ENCODE measurements at places on chromosomes 2 and 18. TPM values are rescaled to one million over a fixed set of nuclear protein-coding genes. Genes with fewer than 3 reads are reported as not detected.

The RETREG2 gene
- 55.4 TPM for total RNA-seq

- DNase-seq = no peak
These were observed 156.7 kb downstream of the GALNT14 start for GRCh38 chr2:30981510-30981909.

The PRKAG3 gene
- not detected for total RNA-seq

- DNase-seq = peak; percentile 69
These were observed 46.6 kb upstream of the HNRNPA3 start for GRCh38 chr2:177165721-177166711.

The ITPRIPL1 gene
- 26.8 TPM for total RNA-seq

DNA sequence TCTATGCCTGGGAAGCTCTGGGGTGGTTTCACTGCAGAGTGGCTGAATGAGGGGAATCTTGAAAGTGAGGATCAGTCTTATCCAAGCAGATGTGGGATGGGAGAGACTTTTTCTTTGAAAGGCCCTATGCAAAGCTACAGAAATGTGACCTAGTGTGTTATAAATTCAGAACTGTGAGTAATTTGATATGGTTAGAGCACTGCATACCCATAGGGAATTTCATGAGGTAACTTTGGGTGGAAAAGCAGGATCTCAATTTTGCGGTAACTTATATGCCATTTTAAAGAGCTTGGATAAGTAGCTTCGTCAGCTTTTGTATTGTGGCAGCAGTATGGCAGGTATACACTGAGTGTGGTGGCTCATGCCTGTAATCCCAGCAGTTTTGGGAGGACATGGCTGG, 40.9 kb downstream of the GULP1 start:
- DNase-seq = no peak

DNA sequence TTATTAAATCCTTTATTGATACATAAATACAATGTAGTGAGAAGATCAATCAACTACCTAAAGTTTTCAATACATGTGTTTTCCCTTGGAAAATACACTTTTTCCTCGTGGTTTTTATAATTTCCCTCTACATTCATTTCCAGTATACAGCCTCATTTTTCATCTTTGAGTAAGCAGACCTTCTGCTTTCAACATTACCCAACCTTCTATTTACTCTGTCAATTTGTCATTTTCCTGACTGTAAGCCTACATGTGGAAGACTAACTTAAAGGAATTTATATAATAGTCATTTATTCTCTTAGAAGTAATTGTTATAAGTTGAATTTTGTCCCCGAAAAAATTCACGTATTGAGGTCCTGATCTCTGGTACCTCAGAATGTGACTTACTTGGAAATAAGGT, 594.0 kb downstream of the NUP35 start:
- DNase-seq = no peak

DNA sequence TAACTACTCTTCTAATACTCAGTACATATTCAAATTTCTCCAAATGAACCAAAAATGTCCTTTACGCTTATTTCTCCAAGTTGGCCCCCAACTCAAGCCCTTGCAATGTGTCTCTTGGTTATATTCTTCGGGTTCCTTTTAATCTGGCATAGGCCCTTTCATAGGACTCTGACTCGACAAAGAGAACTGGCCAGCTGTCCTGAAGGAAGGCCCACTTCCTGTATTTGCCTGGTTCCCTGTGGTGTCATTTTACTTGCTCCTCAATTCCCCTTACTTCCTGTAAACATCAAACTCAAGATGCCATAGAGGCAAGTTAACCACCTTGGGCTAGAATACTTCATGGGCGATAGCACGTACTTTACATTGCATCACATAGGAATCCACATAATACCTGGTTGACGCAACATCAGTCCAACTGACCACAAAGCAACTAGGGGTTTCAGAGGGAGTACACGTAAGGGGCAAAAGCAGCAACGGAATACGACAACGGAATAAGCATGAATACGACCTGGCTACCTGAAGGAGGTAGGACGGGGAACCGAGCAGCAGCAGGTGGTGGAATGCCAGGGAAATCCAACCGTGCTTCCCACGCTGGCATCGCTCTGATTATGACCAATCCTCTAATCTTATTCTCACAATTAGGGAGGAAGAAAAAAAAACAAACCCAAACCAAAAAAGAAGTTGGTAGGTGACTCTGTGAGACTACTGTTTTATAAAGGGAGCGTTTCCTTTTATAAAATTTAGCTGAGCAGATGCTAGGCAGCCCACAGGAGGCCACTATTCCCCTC, 823 bp upstream of the GORASP2 start:
- DNase-seq = no peak

DNA sequence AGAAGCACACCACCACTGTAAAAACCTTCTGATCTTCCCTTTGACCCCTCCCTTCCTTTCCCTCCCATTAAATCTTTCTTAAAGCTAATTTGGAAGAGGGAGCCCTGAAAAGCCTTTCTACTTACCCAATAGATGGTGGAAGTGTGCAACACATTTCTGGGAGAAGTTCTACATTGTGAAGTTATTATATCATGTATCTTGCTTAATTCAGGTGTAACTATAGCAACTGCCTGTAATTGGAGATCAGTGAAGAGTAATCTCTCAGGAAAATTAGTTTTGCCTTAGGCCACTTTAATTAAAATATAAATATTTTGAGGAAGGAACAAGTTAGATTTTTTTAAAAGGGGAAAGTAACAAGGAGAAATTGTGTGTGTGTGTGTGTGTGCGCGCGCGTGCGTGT, 266.0 kb downstream of the SH3BP4 start:
- no peak for DNase-seq

GRCh38 chr2:30208453-30208852, 22.9 kb upstream of the LBH start:
- DNase-seq = peak; percentile 79

DNA sequence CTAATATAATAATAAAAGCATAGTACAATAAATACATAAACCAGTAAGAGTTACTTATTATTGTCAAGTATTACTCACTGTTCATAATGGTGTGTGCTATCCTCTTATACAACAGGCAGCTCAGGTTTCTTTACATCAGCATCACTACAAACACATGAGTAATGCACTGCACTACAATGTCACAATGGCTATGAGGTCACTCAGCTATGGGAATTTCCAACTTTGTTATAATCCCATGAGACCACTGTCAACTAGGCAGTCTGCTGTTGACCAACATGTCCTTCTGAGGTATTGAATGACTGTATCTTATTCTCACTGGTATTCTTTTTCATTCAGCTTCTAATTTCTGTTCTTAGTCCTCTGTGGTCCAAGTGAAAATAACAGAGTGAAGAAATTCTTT, 250.4 kb upstream of the DSEL start:
- DNase-seq = no peak

DNA sequence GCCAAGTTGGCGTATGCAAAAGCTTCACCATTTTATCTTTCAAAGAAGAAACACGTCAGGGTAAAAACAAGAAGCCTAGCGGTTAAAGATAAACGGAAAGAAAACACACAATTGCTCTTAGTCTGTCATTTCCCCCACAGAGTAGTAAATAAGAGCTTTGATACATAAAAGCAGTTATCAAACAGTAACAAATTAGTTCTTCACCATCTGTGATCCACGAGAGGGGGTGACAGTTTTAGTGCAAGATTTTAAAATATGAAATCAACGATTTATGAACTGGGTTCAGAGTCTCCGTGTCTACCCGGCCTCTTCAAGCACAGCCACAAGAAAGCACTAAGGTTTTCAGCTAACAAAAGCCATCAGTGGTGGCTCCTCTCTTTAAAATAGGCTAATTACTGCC, 703.9 kb upstream of the ID2 start:
- no peak for DNase-seq

- DNase-seq = no peak
These were observed 258.4 kb upstream of the ZNF804A start for GRCh38 chr2:184339966-184340365.

The POTEJ gene
- total RNA-seq = not detected

DNA sequence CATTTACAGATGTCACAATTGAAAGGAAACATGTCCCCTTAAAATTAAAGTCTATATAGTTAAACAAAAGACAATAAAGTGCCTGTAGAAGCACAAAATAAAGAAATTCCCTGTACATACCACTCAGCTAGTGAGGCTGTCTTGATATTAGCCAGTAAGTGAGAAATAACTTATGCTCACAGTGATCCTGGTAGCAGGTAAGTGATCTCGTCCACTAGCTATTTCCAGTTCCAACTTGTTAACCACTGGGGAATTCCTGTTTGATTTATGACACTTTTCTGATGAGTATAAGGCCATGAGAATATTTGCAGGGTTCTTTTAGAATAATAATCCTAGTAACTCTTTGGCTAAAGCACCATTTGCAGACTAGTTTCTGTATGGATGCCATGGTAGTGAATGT, 127.9 kb upstream of the PGAP1 start:
- no peak for DNase-seq

GRCh38 chr2:70939839-70940580, 4.3 kb downstream of the ATP6V1B1 start:
- no peak for DNase-seq

The ZNF407 gene
- total RNA-seq = 3.8 TPM

The DNER gene
- total RNA-seq = not detected

DNA sequence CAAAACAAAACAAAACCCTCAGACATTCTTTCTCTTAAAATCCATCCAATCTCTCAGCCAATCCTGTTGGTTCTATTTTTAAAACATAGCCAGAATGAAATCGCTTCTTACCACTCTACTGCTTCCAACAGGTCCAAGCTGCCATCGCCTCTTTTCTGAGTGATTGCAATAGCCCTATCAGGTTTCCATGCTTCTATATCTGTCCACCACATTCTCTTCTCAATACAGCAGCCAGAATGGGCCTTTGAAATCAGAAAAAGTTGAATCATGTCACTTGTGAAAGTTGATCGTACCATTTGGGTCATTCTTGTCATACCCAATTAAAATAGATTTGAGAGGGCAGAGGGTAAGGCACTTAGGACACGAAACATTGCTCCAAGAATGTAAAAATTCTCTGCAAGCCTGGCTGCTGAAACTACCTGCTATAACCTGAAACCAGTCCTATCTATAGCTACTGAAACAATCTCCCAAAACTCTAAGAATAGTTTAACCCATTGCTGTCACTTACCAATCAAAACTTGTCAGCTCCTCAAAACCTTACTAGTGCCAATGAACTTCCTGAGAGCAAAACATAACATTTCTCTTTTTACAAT, 3.3 kb upstream of the MTLN start:
- DNase-seq = no peak

The LRATD1 gene
- not detected for total RNA-seq

GRCh38 chr2:41694536-41695049, 353.2 kb upstream of the PKDCC start:
- no peak for DNase-seq

- DNase-seq = no peak
These were observed 767 bp upstream of the CCDC102B start for GRCh38 chr18:68796936-68797690.

DNA sequence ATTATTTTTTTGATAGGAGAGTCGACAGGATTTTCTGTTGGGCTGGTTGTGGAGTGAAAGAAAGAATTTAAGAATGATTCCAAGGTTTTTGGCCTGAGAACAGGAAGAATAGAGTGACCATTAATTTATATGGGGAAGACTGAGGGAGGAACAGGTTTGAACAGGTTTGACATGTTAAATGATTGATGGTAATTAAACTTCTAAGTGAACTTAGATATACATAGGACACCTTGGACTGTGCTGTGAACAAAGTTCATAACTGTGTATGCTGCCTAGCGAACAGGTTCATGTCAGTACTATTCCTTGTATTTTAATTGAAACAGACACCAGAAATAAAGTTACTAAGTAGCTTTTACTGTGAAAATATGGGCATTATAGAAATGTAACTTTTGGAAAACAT, 212.0 kb downstream of the SPAG16 start:
- no peak for DNase-seq

DNA sequence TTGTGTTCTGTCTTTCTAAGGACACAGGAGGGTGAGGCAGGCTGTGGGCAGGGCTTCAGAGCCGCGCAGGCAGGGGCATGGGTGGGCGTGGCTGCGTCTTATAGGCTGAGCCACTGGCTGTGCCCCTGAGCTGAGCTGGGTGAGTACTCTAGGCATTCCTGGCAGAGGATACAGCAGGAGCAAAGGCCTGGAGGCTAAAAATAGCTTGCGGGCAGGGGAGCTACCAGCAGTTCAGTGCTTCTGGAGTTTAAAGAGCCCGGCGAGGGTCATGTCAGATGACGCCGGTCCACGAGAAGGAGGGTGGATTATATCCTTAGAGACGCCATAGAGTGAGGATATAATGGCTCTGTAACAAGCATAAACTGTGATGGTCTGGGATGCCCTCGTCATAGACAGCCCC, 31.5 kb upstream of the PDIA6 start:
- peak; percentile 32 for DNase-seq

The MERTK gene
- 11.3 TPM for total RNA-seq

- DNase-seq = no peak
These were observed 270.7 kb upstream of the HNMT start for GRCh38 chr2:137693534-137693933.

DNA sequence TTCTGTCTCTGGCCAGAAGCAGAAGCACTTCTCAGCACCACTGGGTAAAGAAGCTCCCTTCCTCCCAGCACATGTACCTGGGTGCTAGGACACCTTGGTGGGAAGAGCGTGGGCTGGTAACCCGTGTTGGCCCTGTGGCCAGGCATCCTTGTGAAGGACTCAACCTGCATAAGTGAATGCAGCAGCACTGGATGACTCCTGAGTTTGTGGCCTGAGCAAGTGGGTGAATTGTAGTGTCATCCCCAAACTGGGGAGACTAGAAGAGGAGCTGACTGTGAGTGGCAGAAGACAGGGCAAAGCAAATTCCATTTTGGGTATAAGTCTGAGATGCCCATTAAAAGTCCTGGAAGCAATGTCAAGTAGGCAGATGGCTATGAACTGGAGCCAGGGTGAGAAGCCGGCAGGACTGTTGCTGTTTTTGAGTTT, 63.4 kb downstream of the STAT1 start:
- peak; percentile 83 for DNase-seq

- no peak for DNase-seq
These were observed 235.6 kb upstream of the ZNF521 start for GRCh38 chr18:25587545-25587944.

GRCh38 chr2:38301340-38301968, 75.6 kb downstream of the ATL2 start:
- no peak for DNase-seq

- no peak for DNase-seq
These were observed 26.8 kb downstream of the TNP1 start for GRCh38 chr2:216833061-216833460.

DNA sequence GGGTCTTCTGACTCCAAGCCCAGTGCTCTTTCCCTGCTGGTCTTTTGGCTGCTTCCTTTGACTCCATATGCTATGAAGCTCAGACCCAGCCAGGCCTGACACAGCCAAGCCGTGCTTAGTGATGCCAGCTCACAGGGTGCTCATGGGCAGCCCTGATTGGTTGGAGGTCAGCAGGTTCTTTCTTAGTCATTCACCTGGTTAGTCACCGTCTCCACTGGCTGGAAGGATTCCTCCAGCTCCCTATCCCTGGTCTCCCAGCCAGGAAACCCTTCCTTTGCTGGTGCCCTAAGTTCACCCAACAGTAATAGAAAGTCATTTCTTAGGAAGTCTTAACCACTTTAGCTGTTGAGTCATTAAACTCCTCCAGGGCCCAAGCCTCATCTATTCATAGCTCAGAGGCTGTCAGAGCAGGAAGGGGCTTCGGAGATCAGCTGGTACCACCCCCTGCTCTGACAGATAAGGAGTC, 3.9 kb downstream of the KCNK3 start:
- DNase-seq = peak; percentile 98

Data from G401 (cell line).